Urothelium cell line (cell line): ENCODE measurements at places on chromosomes 4 and X.
A peak's percentile ranks its signal among the peaks of the same experiment; 100 is the strongest.

GRCh38 chr4:83093060-83093640, 21.4 kb downstream of the PLAC8 start:
- no peak for DNase-seq

GRCh38 chrX:153669174-153669890, 4.3 kb downstream of the PNCK start:
- DNase-seq, result peak; percentile 58

DNA sequence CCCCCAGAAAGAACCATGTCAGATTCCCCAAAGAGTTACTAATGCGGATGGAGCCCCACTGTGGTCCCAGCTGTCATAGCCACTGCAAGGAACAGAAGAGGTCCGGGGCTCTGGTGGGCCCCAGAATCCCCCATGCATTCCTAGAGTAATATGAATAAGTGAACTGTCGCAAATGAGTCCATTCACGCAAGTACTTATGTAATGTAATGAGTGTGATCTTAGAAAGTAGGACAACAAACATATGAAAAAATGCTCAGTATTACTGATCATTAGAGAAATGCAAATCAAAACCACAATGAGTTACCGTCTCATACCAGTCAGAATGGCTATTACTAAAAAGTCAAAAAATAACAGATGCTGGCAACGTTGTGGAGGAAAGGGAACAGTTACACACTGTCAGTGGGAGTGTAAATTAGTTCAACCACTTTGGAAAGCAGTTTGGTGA, 141.5 kb upstream of the RBPJ start:
- DNase-seq, result no peak

DNA sequence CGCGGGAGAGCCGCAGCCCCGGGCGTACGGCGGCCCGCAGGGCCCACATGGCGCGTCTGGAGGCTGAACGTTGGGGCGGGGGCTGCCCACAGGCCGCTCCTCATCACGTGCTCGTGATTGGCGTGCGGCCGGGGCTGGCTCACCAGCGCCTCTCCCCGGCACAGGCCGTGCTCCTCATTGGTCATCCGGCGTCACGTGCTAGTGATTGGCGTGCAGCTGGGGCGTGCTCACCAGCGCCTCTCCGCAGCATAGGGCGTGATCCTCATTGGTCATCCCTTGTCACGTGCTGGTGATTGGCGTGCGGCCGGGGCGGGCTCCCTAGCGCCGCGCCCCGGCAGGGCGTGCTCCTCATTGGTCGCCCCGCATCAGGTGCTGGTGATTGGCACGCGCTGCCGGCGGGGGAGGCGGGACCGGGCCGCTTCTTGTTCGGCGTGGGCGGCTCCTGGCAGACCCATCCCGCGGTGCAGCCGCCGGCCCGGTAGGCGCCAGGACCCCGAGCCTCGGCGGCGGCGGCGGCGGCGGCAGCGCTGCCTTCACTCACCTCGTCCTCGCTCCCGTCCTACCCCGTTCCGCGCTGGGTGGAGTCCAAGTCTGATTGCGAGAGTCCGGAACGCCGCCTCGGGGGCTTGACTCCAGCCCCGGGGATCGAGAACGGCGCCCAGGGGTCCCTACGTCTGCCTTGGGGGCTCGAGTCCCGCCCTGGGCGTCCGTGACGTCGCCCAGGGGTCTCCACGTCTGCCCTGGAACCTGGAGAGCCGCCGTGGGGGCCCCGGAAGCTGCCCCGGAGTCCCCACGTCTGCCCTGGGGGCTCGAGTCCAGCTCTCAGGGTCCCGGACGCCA, at the start of gene GTPBP6:
TSS of gene GTPBP6 (minus strand) at position 58 of the 840 bp plus-strand sequence. CDS start at position 49, 9 bp downstream.
- DNase-seq, result peak; percentile 90

DNA sequence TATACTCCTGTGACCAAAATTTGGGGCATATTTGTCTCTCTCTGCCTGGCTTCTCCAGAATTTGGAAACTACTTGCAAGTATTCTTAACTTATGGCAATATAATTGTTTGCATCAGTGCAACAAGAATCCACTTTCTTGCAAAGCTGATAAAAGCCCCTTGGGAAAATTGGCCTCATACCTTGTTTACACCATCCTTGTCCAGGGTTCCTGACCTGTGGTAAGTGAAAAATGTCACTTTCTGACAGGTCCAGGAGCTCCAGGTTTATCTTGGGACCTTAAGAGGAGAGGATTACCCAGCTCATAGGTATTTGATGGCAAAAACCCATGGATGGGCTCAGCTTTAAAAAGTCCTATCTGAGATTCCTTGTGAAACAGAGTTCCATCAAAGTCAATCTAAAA, 29.3 kb upstream of the CXCL13 start:
- DNase-seq, result no peak

DNA sequence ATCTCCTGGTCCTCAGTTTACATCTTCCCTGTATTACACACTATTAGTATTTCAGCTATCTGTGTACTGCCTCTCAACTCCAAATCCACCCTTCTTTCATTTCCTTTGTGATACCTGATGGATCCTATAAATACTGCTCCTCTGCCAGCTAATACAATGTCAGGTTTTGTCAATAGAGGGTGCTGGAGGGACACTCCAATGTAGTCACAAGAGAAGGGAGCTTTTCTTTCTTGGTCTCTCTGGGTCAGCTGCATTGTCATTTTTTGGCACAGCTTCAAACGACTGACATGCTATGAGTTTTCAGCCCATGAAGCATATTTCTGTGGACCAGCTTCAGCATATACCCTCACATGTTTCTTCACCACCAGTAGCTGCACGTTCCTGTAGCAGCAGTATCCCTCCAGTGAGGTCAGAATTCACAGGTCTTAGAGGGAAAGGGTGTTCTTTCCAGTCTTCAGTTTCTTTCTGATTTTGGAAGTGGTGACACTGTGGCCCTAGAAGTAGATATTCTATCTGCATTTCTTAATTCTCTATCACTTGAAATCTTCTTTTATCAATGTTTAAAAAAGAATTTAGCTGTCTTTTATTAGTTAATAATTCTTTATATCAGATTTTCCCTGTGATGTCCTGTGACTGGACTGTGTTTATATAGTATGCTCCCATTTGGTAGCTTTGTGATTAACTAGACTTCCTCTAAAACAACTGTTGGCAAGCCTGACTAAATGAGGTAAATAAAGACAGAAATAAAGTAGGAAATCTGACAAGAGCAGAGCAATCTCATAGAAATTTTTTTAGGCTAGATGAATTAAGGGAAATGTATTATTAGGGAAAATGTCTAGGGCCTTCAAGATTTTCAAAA, 60.6 kb downstream of the GABRA2 start:
- peak; percentile 57 for DNase-seq

- no peak for DNase-seq
These were observed 38.2 kb downstream of the WFS1 start for GRCh38 chr4:6307891-6308290.

GRCh38 chr4:89353514-89353913, 45.9 kb upstream of the GPRIN3 start:
- no peak for DNase-seq
